ENCODE measurements at places on chromosomes 7 and 10.

DNA sequence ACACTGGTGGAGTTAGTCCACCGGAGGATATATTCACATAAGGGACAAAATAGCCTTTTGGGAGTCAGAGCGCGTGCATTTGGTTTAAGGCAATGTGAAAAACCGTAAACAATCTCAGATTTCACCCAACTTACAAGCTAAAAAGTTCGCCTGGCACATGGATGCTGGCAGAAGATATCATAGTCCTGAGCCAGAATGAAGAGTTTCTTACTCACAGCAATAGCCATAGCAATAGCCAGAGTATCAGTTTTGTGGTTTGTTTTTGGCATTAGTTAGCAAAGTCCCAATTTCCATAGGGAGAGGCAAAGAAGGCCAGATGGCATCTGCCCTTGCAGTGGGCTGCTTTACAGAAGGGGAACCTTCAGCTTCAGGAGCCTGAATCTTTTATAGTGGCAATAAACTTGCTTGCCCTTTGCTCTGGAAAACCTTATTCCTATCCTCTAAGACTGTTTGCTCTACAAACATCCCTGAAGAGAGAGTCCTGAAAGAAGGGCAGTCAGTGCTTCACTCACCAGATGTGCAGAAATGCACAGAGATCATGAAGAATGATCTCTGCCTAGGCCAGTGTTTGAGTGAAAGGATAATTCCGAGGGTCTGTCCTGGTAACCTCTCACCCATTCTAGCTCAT is 28.7 kb upstream of the RSBN1L start:
- DNase-seq, result no peak

- no peak for DNase-seq
Measured at GRCh38 chr10:100864978-100865377, 47.8 kb upstream of the SLF2 start.

DNA sequence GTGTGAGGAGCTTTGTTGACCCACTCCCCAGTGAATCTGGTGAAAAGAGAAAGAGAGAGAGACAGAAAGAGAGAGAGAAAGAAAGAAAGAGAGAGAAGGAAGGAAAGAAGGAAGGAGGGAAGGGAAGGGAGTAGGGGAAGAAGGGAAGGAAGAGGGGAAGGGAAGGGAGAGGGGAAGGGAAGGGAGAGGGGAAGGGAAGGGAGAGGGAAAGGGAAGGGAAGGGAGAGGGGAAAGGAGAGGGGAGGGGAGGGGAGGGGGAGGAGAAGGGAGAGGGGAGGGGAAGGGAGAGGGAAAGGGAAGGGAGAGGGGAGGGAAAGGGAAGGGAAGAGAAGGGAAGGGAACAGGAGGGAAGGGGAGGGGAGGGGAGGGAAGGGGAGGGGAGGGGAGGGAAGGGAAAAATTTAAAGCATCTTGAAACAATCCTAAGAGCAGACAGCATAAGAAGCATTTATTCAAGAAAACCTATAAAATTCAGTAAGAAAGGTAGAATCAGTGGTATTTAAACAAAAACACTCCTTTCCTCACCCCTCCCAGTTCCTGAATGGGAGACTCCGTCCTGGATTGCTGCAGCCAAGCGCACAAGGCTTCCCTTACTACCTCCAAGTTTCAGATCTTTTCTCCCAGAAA is 846.2 kb upstream of the POM121L12 start:
- no peak for DNase-seq

DNA sequence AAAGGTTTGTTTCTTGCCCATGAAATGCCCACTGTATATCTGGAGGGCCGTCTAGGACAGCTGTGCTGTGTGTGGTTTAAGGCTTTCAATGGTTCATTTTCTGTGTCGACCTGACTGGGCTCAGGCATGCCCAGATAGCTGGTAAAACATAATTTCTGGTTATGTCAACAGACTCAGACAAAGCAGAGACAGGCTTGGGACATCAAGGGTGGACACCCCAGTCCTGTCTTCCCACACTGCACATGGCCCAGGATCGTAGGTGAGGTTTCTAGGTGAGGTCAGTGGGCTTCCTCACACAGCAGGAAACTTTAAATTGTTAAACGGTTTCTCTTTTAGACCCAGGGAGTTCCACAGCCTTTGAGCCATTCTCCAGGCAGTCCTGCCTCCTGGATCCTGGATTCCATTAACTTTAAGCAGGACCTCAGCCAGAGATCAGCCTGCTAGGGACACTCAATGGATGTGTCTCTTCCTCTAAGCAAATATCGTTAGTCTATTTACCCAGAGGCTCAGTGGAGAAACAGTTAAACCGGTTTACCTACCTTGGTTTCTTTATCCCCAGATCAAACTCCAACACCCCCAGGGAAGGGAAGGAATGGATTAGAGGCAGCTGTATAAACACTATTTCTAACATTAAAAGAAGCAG is 66.4 kb downstream of the ST8SIA6 start:
- no peak for DNase-seq

DNA sequence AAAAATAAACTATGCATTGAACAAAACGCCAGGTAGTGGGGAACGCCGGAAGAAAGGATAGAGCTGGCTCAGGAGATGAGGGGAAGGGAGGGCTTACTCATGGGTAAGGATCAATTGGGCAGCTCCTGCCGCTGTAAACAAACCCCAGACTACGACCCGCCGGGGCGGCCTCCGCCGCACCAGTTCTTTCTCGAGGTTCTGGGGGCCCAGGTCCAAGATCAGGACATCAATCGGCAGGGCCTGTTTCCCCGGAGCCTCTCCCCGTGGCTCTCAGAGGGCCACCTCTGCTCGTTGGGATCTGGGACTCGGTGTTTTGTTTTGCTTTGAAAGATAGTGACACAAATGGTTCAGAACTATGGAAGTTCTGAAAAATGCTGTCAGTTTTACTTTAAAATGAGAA is 140.4 kb downstream of the ELFN1 start:
- DNase-seq, result no peak

- peak; percentile 74 for DNase-seq
Measured at GRCh38 chr10:95355301-95355700, 64.5 kb upstream of the PDLIM1 start.

GRCh38 chr10:2844925-2845324 is 222.4 kb upstream of the PFKP start:
- DNase-seq, result no peak

DNA sequence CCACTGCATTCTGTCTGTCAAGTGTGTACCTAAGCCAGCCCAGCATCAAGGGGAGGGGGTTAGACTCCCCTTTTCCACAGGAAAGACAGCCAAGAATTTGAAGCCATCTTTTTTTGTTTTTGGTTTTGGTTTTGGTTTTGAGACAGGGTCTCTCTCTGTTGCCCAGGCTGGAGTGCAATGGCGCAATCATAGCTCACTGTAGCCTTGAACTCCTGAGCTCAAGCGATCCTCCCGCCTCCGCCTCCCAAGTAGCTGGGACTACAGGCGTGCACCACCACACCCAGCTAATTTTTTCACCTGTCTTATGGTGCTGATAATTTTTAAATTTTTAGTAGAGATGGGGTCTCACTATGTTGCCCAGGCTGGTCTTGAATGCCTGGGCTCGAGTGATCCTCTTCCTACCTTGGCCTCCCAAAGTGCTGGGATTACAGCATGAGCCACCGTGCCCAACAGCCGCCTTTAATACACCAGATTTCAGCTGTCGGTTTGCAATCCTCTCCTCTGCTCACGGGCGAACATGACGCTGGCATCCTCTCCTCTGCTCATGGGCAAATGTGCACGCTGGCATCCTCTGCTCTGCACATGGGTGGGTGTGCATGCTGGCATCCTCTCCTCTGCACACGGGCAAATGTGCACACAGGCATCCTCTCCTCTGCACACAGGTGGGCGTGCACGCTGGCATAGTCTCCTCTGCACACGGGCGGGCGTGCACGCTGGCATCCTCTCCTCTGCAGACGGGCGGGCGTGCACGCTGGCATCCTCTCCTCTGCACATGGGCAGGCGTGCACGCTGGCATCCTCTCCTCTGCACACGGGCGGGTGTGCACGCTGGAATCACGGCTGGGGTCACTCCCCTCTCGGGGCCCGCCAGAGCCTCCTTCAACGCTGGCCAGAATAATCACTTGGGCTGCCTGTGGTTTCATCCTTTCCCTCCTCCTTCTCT is 56.0 kb upstream of the PDGFA start:
- no peak for DNase-seq

DNA sequence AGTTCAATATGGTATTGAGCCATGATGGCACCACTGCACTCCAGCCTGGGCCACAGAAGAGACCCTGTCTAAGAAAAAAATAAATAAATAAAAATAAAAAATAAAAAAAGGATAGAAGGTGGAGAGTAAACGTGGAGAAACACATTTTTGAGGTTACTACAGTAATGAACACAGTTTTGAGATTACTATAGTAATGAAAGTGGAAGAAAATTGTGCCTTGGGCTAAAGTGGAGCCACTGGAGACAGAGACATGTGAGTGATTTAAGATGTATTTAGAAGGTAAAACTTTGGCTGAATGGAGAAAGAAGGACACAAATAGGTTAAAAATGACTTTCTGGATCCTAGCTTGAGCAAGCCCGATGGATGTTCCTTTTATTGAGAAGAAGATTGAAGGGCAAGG is 76.8 kb downstream of the HGF start:
- no peak for DNase-seq

- DNase-seq, result no peak
Measured at GRCh38 chr7:113582471-113582870, 336.3 kb downstream of the PPP1R3A start.

- no peak for DNase-seq
Measured at GRCh38 chr10:78863140-78863905, 205.4 kb upstream of the ZMIZ1 start.

DNA sequence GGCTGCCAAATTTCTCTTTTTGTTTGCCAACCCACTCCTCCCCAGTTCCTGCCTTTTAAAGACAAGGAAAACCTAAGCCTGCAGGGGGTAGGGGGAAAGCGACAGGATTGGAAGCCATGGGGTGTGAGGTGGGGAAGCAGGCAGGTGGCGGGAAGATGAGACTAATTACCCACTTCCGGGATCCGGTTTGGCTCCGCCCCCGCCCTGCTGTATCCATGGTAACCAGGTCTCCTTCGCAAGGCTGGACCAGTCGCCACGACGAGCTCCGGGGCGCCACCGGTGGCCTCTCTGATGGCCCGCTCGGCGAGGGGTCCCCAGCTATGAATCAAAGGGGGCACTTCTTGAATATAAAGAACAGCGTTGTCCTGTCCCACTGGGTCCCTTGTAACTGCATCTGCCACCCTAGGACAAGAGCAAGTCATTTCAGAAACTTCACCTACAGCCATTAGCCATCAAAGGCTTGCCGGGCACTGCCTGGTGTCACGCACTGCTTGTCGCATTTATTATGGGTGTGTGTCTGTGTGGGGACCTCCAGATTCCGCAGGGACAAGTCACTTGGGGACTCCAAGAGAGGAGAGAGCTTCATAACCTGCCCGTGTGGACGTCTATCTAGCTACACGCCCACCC is 55.4 kb upstream of the LMTK2 start:
- DNase-seq, result no peak
